Stimulated activated CD4-positive, alpha-beta T cell treated with anti-CD3 and anti-CD28 coated beads, TNF-alpha, amount 100 ng/mL, for 4 hours (primary cell): ENCODE measurements at places on chromosomes 13 and 19.

GRCh38 chr13:51644654-51645053 lies 60.4 kb downstream of the WDFY2 start:
- no peak for DNase-seq

DNA sequence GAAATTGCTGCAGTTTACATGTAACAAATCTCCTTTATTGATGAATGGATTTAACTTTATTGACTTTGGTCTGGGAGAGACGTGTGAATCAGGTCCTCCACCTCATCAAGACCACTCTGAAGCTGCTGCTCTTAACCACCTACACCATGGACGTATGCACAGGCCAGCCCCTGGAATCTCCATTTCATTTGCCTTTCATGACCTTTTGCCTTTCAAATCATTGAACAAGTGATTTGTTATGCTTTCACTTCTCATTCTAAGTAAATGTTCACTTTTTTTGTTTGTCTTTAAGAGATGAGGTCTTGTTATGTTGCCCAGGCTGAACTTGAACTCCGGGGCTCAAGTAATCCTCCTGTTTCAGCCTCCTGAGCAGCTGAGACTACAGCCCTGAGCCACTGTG lies 240.0 kb upstream of the SERP2 start:
- DNase-seq = no peak

GRCh38 chr19:4185413-4186086 lies 3.1 kb downstream of the ANKRD24 start:
- no peak for DNase-seq

DNA sequence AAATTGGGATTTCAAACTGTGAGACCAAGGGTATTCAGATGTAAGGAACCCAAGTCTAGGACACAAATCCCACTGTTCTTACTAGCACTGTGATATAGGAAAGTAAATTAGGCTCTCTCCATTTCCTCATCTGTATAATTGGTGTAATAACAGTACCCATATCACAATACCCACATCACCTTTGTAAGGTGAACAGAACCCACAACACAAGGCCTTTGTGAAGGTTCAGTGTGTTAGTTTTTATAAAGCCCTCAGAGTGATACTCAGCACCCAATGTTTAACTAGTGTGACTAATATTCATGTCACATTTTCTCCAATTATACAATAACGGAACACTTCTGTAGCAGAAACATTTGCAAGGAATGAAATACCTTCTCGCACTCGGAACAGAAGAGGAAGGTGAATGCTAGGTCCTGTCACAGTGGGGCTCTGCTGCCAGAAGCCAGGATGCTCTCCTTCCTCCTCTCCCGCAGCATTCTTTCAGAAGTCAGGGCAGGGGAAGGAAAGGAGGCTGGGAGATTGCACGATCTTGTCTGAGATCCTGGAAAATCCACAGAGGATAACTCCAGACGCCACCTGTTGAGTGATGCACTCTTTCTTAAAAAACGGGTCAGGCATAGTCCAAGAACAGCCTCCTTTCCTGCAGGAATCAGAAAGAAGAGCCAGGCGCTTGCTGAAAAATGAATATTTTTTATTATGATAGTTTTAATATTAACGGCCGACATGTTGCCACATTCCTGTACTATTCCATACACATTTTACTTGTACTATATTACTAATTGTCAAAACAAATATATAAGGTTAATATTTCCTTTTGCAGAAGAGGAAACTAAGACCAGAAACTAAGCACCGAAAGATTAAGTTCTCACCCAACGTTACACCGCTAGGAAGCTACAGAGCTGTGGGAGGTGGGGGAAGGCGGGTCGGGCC lies 762 bp downstream of the ZNF45 start:
- no peak for DNase-seq

GRCh38 chr13:53112522-53112921 lies 83.9 kb downstream of the OLFM4 start:
- DNase-seq = no peak

DNA sequence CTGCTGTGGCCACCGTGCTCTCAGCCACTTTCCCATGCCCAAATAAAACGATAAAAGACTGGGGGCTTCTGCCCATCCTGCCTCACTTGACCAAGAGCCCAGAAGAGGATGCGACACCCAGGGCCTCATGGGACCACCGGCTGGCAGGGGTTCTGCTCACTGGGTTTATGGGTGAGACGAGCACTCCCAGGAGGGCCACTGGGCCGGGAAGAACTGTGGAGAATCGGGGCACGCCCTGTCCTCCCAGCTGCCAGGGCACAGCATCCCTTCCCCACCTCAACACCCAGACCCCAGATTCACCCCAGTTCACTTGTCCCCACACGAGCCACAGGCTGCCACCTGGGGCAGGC lies 4.7 kb upstream of the F10 start:
- DNase-seq = no peak

GRCh38 chr13:48275507-48275906 lies 28.0 kb upstream of the RB1 start:
- no peak for DNase-seq

DNA sequence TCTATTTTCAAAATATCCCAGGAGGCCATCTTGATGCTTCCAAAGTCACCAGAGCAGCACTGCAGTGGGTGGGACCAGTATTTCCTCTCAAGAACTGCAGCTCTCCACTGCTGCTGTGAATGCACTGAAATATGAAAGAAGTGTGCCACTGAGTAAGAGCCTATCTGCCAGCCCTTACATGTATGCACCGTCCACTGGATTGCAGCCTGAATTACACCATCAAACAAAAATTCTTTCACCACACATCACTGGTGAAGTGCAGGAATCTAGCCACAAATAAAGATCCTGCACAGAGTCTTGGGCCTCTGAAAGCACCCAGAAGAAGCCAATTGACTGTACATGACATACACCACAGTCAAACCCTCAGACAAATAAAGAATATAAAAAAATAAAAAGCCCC lies 249.0 kb downstream of the LHFPL6 start:
- no peak for DNase-seq

DNA sequence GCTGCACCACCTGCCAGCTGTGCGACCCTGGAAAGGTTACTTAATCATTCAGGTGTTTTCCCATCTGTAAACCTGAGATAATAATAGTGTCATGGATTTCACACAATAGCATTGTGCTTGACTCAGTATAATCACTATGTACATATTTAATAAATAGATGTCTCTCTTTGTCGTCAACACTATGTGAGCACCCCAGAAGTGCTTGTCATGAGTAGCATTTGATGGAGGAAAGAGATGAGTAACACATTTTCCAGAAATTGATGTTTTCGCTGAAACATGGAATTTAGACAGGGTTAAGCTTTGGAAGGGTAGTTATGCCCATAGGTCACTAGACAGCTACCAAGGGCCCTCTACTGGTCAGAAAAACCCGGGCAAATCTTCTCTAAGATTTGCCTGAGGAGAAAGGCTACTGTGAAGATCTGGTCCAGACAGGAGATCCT lies 9.5 kb upstream of the MBNL2 start:
- DNase-seq = no peak

GRCh38 chr13:28117689-28118377 lies 17.5 kb upstream of the FLT3 start:
- no peak for DNase-seq

- DNase-seq = no peak
Observed at GRCh38 chr19:31347354-31347753, 1.9 kb downstream of the TSHZ3 start.

DNA sequence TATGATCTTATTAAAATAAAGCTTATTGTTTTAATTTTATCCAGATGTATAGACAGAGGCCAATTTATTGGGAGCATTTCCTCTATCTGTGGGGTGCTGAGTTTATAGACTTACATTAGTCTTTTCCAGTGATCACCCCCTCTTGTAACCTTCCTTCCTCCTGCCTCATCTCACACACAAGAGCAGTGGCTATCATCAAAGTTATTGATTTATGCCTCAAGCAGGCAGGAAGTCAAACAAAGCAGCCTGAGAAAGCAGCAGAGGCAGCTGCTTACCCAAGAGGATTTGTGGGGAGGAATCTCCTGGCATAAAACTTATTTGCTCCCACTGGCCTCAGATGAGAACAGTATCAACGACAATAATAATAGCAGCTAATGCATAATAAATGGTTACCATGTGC lies 26.3 kb upstream of the DCLK1 start:
- DNase-seq = no peak

DNA sequence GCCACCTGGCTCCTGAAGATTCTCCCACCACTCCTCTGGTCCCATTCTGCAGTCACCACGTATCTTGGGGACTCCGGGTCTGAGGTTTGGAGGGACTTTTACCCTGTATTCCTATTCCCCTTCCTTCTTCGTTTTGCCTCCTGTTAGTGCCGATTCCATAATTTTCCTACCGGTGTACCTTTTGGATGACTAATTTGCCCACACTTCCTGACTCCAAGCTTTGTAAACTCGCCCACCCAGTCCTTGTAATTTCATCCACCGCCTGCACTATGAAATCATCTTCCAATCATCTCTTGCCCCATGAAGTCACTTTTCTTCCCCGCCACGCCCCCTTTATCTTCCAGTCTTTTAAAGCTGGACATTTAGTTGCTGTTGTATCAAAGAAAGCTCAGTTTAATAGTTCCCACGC lies 572 bp downstream of the UCHL3 start:
- no peak for DNase-seq

DNA sequence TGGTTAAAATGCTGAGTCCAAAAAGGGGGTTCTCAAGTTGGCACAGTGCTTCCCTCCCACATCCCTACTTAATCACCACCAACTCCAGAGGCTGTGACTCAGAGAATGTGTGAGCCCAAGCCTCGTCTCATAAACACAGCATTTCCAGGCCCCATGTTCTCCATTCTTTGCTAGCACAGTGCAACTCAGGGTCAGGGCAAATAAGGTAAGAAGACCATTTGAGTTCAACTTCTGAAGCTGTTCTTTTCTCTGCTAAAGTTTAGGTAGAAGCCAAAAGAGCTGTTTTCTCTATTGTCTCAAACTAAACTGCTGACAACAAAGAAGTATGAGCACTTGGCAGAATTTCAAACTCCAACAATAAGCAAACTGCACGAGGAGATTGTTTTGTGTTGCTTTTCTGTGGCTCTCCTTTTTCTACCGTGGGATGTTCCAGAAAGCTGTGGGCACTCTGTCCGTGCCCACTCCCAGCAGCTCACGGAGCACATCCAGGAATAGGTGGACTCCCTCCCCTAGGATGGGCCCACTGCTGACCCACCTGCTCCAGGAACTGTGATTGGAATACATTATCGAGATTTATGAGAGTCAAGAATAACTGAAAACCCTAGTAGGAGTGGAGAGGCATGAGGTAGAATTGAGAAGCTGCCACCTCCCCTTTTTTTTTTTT lies 494.3 kb downstream of the COG6 start:
- DNase-seq = no peak

DNA sequence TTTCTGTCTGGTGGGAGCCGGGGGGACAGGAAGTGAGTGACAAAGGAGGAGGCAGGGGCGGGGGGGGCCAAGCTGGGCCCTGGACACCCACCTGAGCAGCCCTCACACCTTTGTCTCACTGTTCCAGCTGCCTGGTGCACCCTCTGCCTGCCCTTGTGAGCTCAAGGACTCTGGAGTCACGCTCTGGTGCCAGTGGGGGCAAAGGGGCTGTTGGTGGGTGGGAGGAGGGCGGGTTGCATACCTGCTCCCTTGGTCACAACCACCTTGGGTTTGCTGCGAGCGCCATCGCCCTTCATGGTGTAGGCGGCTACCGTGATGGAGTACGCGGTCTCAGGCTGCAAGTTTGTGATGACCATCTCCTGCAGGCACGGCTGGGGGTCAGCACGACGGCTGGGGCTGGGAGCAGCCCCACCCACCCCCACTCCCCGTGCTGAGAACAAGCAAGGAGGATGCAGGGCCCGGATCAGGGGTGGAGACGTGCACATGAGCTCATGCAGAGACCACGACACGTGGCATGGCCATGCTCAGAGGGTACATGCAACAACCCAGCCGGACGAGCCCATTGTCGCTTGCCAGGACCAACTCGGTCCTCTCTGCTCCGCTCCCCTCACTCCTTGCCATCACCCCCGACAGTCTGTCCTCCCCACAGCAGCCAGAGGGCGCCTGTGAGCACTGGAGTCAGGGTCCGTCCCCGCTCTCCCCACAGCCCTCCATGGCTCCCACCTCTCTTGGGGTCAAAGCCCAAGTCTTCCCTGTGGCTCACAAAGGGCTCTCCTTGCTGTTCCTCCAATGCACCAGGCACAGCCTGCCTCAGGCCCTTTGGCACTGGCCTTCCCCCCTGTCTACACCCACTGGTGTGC lies 114.9 kb downstream of the PTPRS start:
- no peak for DNase-seq

DNA sequence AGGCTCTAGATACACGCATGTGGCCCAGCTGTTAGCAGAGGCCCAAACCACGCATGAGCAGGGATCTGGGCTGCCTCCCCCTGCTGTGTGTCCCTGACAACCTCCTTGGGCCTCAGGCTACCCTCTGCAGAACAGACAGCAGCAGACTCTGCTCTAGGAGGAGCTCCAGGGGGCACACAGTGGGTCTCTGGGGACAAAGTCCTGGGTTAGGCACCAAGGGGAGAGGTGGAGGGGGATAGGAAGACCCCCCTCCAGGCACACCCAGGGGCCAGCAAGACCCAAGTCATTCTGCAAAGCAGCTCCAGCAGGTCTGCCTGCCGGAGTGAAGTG lies 8.0 kb downstream of the TINCR start:
- no peak for DNase-seq

GRCh38 chr13:43343645-43344044 lies 320.3 kb downstream of the DNAJC15 start:
- no peak for DNase-seq

DNA sequence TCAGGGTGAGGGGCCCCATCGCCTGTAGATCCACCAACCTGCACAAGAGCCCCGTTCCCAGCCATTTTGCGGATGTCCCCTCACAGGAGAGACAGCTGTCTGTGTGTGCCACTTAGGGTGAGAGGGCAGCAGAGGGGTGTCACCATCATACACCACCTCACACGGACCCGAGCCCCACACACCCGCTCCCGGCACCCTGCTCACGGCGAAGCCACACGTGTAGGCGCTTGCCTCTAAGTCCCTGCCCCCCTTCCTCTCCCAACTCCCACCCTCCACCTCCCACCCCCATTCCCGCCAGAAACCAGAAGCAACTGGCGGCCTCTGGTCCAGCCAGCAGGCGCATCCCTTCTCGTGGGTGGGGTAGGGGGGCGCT lies 4.0 kb upstream of the DPF1 start:
- no peak for DNase-seq

DNA sequence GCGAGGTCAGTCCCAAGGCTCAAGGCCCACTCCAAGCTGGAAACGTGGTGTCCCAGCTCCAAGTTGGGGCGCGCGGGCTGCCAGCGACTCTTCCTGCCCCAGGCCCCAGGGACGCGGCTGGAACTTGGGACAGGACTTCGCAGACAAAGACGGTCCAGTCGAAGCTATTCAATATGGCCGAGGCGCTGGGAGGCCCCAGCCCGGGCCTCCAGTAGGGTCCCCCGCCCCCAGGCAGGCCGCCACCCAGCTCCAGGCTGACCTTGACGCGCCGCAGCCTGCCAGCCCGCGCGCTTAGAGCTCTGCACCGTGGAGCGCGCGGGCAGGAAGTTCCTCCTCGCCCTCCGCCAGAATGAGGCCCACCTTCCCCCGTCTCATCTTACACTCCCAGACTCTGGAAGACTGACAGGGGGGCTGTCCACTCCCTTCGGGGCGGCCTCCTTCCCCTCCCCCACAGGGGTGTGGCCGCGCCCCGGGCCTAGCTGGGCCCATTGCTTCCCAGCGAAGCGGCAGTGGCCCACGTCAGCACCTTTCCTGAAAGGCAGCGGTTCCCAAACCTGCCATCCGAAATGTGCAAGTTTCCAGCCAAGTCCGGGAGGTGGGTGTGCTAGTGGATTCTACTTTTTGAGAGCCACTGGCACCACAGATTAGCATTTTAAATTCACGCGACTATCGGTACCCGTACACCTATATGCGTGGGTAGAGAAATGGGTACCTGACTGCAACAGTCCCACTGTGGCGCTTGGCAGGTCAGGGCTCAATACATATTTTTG lies at the start of gene CCDC8:
Gene CCDC8 (minus strand): TSS at position 303 of the 770 bp plus-strand sequence. CDS start 754 bp downstream, outside the sequence.
- DNase-seq = no peak
